ENCODE measurements at places on chromosomes 4 and X.
A peak's percentile ranks its signal among the peaks of the same experiment; 100 is the strongest.

DNA sequence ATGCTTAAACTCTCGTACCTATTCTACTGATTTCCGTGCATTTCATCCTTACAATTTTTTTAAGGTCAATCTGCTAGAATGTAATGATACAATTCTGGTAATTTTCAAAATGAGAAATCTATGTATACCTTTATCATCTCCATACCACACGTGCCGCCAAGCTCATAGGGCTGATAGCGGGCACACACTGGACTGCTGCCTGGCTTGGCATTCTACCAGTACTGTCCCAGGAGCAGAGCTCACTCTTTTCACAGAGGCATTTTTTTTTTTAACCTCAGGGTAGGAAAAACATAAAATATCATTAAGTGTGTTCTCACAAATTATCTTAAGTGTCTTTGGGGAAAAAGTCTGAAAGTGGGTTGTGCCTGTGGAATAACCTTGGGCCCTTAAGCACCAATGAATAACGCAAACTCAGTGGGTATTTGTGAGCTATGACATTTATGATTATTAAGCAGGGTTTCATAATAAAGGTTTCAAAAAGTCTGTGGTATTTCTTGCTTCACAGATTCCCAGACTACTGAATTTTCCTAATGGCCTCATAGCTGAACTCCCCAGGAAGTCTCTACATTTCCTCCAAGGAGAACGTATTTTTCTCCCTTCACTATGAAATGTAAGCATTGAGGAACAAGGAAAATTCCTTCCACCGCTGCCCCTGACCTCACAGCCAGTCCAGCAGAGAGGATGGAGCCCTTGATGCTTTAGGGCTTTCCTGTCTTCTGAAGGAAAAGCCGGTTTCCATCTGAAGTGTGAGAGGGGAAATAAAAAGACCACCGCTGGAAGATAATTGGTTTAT lies 125.2 kb downstream of the ELOVL6 start:
- DNase-seq = no peak

DNA sequence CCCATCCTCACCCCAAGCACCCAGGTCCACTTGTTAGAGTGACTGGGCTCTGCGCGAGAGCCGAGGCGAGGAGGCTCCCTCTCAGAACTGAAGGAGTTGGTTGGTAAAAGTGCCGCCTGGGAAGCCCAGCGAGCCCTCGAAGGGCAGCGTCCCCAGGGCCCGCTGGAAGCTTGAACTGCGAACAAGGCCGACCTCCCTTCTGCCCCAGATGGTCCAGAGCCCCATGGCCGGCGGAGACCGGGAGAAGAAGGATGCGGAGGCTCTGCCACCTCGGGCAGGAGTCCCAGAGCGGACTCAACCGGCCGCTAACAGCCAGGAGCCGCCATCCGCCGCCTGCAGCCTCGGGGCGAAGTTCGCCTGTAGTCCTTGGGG lies 116.3 kb upstream of the TEX13C start:
- no peak for DNase-seq

- DNase-seq = peak; percentile 5
Measured at GRCh38 chr4:146342600-146343192, 128.4 kb downstream of the REELD1 start.

DNA sequence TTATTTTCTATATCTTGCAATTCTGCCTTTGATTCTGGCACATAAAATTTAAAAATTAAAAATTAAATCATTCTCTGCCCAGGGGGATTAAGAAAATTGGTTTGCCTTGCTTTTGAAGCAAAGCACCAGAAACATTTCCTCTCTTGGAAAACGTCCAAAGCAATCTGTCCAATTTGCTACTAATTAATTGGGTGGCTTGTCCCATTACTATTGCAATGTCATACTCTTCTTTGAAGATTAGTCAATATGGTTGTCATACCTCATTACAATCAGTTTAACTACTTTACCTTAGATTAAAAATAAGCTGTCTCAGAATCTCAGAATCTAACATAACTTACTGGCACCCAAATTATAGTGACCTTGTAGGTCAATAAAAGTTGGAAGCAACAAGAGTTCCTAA lies 208.8 kb downstream of the TMA16 start:
- DNase-seq = no peak

- no peak for DNase-seq
Measured at GRCh38 chrX:134761788-134762187, 103.5 kb upstream of the PLAC1 start.

GRCh38 chr4:149701435-149702156 lies 114.0 kb downstream of the IQCM start:
- DNase-seq = no peak

GRCh38 chr4:155724731-155725130 lies 34.1 kb upstream of the GUCY1B1 start:
- no peak for DNase-seq

DNA sequence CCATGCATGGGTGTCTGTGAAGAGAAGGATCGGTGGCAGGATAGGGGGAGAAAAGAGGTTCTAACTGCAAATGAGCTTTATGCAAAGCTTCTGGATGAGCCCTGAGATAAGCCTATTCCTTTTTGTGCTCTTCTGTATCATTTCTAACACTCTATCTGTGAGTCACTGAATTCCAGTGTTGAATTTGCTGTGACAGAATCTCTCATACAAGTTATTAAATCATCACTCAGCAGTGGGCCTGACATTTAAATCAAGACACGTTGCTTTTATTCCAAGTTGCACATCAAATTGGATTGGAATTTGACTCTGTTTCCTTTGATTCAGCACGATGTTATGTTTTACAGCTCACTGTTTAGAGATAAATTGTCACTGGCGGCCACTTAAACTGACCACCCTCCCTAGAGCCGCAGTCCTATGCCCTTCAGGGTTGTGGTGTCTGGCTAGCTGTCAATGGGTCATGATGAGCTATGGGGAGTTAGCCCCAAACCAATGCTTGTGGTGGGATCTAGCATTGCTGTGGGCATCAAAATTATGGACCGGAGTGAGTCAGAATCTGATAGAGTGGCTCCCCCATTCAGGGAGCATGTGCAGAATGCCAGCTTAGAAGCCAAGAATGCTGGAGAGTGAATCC lies 42.7 kb downstream of the LHFPL1 start:
- no peak for DNase-seq

DNA sequence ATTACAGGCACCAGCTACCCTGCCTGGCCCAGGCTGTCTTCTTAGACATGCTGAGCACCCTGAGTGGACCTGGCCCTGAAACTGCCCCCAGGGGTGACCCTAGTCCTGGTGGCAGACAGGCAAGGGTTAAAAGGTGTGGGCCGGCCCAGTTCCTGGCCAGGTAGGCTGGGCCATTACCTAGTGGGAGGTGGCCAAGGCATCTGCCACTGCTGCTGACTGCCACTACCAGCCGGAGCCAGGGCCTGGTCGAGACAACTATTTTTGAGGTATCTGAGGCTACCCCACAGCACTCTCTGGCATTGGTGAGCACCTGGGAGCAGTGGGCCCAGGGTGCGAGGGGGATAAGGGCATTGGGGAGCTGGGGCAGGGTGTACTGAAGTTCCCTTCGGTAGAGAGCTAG lies at the start of gene CCDC120:
TSS of gene CCDC120 (plus strand) at position 206 of the 400 bp plus-strand sequence. CDS start 3,043 bp downstream, outside the sequence.
- DNase-seq = no peak

GRCh38 chr4:150495550-150495949 lies 86.4 kb upstream of the MAB21L2 start:
- DNase-seq = no peak

DNA sequence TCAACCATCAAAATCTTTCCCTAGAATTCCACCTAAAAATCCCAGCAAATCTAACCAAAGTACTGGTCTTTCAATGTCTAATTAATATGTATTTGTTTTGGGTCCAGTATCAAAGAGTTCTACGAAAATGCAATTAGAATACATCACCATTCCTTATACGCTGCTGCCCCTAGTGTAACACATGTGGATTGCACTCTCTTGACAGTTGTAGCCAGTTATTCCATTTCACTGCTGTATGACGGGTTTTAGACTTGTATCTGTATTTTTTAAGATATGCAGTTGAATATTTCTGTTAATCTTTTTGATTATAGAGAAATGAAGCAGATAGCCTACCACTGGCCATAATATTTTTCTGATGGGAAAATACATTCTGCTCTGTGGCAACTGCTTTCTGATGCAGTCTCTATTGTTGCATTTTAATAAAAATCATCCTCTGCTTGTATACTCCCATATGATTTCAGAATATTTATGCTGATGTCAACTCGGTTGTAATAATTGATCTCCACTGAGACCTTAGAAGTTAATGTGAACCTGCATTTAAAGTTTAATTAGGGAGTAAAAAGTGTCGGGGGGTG lies 17.1 kb upstream of the PAGE2B start:
- no peak for DNase-seq

GRCh38 chrX:1185561-1185960 lies 26.9 kb downstream of the CRLF2 start:
- DNase-seq = no peak

DNA sequence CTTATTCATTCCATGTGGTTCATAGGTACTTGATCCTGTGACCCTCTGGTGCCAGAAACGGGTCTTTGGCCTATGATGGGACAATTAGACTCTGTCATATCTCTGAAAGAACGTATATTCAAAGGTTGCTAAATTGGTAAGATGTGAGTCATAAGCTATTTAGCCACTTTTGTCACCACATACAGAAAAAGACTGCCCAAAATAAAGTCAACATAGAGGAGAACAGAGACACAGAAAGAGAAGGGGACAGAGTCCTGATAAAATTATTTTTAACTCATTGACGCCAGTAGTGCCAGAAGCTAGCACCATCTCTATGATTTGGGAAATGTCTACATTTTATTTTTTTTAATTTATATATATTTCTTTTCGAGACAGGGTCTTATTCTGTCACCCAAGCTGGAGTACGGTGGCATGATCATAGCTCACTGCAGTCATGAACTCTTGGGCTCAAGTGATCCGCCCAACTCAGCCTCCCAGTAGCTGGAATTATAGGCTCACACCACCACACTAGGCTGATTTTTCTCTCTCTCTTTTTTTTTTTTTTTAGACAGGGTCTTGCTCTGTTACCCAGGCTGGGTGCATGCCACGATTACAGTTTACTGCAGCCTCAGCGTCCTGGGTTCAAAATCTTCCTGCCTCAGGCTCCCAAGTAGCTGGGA lies 92.1 kb upstream of the COX18 start:
- DNase-seq = no peak

GRCh38 chr4:71333368-71333767 lies 5.5 kb upstream of the SLC4A4 start:
- DNase-seq = no peak
